Naive thymus-derived CD8-positive, alpha-beta T cell (primary cell): ENCODE measurements at places on chromosomes 11 and 22. TPM values are rescaled to one million over a fixed set of nuclear protein-coding genes. Genes with fewer than 3 reads are reported as not detected.
A peak's percentile ranks its signal among the peaks of the same experiment; 100 is the strongest.

DNA sequence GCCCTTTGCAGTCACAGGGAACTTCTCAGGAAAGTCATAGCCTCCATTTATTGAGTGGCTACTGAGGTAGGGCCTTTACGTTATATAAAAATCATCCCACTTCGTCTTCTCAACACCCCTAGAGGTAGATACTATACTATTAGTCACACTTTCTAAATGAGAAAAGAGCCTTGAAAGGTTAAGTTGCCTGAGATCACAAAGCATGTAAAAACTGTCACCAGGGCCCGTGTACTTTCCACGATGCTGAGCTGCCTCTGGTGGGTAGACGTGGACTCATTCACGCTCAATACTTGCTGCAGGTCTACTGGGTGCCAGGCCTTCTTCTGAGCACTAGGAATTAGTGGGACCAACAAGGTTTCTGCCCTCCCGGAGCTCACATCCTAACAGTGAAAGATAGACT is 16.3 kb downstream of the CHRDL2 start:
- no peak for DNase-seq

DNA sequence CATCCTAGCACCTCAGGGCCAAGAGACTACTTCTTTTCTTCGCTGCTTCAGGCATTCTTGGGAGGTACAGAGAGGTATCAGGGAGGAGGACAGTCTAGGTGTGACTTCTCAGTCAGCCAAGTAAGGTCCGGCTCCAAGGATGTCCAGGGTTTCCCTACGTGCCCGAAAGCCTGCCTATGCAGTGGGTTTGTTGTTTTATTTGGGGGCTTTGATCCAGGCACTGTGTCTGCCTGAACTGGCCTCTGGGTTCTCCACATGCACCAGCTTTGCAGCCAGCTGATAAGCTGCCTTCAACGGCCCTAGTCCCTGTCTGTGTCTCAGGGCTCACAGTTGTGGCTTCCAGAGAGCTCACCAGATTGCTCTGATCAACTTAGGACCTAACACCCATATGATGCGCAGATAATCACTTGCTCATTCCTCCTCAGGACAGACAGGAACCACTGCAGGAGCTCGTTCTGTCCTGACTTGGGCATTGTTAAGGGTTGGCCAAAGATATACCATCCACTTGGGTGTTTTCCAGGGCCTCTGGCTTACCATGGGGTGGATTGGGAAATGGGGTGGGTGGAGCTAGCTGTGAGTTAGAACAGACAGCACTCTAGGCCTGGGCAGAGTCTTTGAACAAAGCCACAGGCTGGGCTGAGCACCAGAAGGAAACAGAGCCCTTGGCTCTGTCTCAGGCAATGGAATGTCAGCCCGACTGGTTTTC is 45.5 kb upstream of the CRYBB3 start:
- no peak for DNase-seq

The FOLR2 gene
- polyA plus RNA-seq = not detected

DNA sequence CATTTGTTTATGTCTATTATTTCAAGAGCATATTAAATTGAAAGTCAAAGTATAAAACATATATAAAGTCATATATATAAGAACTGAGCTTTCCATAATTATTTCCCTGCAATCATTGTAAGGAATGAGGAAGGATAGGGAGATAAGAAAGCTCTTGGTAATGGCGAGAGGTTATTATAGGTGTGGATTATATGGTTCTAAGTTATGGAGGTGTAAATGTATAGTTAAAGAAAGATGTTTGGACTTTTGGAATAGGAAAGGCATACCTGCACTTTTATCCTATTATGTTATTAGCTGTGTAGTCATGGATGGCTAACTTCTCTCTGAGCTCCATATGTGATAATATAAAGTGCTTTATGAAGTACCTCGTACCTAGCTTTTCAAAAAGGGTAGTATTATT is 127.6 kb downstream of the LUZP2 start:
- DNase-seq = no peak

DNA sequence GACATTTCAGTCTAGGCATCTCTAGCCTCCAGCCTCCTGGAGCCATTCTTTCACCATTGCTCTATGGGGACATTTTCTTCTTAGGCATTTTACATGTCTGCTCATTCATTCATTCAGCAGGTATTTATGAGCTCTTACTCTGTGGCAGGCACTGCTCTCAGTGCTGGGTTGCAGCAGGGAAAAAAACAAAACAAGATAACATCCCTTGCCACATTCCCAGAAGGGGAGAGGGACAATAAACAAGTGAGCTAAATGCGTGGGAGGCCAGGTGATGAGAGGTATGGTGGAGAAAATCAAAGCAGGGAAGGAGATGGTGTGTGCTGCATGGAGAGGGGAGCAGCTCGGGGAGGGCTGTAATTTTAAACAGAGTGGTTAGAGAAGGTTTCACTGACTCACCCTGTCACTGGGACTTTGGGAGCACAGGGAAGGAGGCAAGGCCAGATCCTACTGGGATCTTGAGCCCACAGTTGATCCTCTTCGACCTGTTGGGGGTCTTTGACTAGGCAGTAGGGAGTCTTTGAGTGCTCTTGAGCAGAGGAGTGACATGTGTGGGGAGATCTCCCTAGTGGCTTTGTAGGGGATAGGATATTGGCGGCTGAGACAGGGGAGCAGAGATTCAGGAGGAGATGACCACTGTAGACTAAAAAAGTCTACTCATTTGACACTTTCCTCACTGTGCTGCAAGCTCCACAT is 17.0 kb downstream of the MICAL2 start:
- no peak for DNase-seq

DNA sequence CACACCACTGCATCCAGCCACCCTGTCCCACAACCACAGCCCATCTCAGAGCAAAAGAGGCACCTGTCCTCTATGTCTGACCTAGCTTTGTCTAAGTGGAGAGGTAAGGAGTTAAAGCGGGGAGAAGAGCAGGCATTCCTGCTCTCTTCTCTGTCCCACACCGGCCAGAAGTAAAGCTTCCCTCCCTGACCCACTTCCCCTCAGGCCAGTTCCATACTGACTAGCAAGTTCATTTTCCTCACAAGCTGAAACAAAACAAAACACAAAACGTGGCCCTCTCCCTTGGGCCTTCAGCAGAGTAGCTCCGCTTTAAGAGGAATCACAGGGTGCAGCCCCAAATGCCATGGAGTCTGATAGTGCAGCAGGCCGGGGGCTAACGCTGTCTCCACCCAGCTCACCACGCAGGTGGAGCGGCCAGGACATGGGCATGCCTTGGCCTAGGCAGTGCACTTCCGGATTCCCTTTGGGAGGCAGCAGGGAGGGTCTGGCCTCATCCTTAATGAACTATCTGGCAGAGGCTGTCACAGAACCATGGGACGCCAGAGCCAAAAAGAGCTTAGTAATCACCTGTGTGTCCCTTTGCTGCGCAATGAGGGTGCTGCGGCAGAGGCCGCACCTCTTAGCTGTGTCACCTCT is 34.0 kb downstream of the FLI1 start:
- no peak for DNase-seq

DNA sequence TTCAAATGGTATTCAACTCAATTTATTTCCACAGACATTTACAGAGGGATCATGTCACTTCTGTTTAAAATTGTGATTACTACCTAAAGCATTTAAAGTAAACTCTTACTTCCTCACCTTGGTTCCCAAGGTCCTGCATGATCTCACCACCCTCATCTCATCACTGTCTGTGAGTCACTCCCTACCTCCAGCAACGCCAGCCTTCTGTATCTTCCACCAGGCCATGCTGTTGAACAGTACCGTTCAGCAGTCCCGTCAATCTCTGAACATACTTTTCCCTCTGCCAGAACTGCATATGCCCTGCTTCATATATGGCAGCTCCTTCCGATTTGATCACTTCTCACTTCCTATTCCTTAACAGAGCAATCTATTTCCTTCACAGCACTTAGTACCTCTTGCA is 2.0 kb downstream of the FBXO3 start:
- DNase-seq = no peak

DNA sequence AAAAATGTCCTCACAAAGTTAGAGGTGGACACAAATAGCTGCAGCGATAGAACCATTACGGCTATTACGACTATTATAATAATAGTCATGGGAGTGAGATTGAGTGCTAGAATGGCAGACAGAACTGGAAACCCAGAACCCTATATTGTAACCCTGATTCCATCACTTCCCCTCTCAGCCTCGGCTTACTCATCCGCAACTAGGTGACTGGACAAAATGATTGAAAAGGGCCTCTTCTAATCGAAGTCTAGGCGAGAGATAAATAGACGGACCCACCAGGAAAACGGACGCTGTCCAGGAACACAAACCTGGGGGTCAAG is 629 bp downstream of the PSMA1 start:
- no peak for DNase-seq

The ISX gene
- not detected for polyA plus RNA-seq

DNA sequence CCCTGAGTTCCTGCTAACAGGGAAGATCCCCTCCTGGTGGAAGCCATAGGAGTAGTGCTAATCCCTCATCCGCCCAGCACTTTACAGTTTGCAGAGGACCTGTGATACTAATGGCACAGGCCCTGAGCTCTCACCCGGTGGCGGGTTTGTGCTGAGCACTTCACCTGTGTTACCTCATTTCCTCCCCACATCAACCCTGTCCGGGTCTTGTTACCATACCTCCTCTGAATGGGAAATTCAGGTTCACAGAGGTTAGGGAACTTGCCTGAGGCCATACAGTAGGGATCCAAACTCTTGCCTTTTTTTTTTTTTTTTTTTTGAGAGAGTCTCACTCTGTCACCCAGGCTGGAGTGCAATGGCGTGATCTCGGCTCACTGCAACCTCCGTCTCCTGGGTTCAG is 25.2 kb downstream of the CAPN1 start:
- DNase-seq = no peak

- no peak for DNase-seq
Measured at GRCh38 chr11:134539285-134539684, 127.2 kb upstream of the B3GAT1 start.

The MYOD1 gene
- polyA plus RNA-seq = not detected

- no peak for DNase-seq
Measured at GRCh38 chr11:11793073-11793472, 48.7 kb upstream of the USP47 start.

The KRTAP5-10 gene
- polyA plus RNA-seq = not detected

GRCh38 chr22:25354456-25354855 is 135.0 kb downstream of the CRYBB2 start:
- no peak for DNase-seq

The EFCAB6 gene
- not detected for polyA plus RNA-seq

- DNase-seq = no peak
Measured at GRCh38 chr11:35352077-35352888, 67.1 kb downstream of the SLC1A2 start.

DNA sequence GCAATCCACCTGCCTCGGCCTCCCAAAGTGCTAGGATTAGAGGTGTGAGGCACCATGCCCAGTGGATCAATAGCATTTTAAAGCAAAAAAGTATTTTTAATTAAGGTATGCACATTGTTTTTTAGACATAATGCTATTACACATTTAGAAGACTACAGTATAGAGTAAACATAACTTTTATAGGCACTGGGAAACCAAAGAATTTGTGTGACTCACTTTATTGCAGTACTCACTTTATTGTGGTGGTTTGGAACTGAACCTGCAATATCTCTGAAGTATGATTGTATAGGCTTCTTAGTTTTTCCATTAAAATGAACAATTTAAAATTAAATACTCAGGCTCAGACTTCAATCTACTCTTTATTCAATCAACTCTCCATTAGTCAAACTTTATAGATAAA is 17.5 kb upstream of the CD3E start:
- no peak for DNase-seq

The ZNF195 gene
- 24.0 TPM for polyA plus RNA-seq

- no peak for DNase-seq
Measured at GRCh38 chr11:106262852-106263251, 185.4 kb downstream of the AASDHPPT start.

DNA sequence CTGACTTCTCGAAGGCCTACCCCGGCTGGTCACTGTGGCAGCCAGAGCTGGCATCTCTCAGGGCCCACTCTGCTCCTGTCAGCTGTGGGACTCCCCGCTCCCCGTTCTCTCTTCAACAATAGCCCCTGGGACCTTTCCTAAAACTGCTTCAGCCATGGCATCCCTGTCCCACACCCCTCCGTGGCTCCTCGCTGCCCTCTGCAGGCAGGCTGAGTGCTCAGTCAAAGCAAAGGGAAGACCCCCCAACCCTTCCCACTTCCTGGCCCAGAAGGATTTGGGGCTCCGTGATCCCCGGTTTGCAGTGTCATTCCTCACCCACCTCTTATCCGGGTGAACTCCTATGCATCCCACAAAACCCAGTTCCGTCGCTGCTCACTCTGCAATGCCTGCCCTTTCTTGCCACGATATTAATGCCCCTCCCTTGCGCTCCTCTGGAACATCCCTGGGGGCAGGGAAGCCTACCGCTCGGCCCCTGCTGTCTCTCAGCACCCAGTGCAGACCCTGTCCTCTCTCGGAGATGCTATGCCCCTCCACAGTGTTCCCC is 1.6 kb upstream of the TH start:
- DNase-seq = no peak

- DNase-seq = no peak
Measured at GRCh38 chr11:34165121-34165520, 59.7 kb downstream of the NAT10 start.

- DNase-seq = no peak
Measured at GRCh38 chr11:126426820-126427749, 71.6 kb downstream of the ST3GAL4 start.

DNA sequence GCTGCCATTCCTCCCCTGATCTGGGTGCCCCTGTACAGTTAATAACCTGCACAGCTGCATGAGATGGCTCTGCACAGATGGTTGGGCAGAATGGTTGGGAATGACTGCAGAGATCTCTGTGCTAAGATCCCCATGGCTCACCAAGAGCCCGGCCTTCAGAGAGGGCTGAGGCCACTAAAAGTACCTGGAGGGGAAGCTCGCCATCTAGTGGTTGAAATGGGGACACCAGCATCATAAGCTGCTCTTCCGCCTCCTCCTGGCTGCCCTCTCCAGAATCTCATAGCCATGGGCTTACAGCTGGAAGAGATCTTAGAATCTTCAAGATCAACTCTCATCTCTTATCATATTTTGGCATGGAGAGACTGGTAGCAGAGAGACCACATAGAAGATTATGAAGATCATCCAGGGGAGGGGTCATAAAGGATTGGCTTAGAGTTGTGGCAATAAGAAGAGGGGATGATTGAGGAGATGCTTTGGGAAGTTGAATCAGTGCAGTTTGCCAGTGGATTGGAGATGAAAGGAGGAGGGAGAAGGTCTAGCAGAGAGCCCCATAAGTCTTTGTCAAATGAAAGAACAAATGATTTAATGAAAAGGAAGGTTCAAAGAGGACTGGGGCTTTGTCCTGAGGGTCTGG is 22.0 kb upstream of the TLCD5 start:
- peak; percentile 44 for DNase-seq

GRCh38 chr11:133719532-133720235 is 125.6 kb downstream of the SPATA19 start:
- DNase-seq = no peak

DNA sequence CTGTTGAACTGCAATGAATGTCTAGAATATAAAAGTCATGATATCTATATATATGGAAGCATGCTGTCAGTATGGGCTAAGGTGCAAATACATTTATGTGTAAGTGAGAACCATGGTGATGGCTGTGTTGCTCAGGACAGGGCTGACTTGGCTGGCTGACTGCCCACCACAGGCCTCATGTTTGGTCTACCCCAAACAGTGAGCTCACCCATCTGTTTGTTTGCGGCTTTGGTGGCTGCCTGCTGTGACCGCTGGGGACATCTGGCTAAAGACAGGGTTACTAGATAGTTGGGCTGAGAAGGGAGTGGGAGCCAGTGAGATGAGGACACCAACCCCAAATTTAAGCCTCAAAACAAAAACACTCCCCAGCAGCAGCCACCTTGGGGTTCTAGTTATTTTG is 6.3 kb downstream of the CD44 start:
- DNase-seq = no peak

The GRM5 gene
- polyA plus RNA-seq = not detected
